Thyroid gland (tissue), 4 donors: ENCODE measurements at places on chromosomes 12 and 14. TPM values are rescaled to one million over a fixed set of nuclear protein-coding genes. Genes with fewer than 3 reads are reported as not detected.

TAMALIN gene
- total RNA-seq: 9.8 TPM

PLEKHH1 gene
- 225 TPM for total RNA-seq

GRCh38 chr12:21940549-21941505, at the start of gene ABCC9:
Gene ABCC9 (minus strand): TSS chr12:21941426. CDS start chr12:21936674, 4,752 bp downstream.
- peak; percentile 61 for DNase-seq

DNA sequence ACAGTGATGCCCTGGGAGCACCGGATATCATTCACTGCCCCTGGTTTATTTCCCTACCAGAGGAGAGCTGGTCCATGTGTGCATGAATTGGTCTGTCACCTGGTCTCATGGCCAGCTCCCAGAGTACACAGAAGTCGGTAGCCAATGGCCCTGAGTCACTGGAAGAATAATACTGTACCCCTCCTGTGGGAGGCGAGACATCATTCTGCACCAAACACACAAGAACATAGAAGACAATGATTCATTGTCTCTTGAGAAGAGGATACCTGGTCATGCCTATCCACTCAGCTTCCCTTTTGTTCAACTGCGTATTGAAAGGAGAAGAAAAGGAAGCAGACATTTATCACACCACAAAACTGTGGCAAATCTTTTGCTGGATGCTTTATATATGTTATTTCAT, 216.2 kb downstream of the DPF3 start:
- no peak for DNase-seq

KLRC2 gene
- 0.33 TPM for total RNA-seq

GRCh38 chr14:73741876-73742519, 27.8 kb upstream of the PNMA1 start:
- DNase-seq: no peak
